SK-N-SH treated with all-trans-retinoic acid at 6 μM for 48 hours (cell line): ENCODE measurements at places on chromosomes 7 and 10.

GRCh38 chr7:128837521-128837921, 7.3 kb downstream of the FLNC start:
- no peak for ATAC-seq

DNA sequence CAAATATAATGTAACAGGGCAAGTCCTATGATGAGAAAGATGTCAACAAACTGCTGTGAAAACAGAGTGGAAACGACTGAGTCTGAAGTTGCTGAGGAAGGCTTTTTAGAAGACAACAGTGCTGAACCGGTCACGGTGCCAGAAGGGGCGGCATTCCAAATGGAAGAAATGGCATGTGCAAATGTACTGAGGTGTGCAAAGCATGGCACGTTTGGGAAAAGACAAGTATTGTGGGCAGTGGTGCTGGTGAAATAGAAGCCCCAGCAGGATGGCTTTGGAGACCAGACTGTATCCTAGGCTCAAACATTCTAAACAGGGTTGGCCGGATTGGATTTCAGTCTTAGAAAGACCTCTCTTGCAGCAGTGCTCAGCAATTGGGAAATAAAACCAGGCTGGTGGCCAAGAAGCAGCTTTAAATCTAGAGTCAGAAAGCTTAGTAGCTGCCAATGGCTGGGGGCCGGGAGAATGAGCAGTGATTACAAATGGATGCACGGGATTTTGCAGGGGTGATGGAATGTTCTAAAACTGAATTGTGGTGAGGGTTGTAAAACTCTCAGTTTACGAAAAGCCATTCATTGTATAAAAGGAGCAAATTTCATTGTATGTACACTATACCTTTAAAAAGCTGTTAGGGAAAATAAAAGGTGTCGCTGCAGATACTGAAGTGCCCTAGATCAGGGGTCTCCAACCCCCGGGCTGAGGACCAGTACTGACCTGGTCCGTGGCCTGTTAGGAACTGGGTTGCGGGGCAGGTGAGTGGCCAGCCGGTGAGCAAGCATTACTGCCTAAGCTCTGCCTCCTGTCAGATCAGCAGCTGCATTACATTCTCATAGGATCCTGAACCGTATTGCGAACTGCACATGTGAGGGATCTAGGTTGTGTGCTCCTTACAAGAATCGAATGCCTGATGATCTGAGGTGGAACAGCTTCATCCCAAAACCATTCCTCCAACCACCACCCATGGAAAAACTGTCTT, 141.6 kb downstream of the HIBADH start:
- no peak for ATAC-seq

- no peak for ATAC-seq
Observed at GRCh38 chr10:35585903-35586535, 19.1 kb upstream of the GJD4 start.

DNA sequence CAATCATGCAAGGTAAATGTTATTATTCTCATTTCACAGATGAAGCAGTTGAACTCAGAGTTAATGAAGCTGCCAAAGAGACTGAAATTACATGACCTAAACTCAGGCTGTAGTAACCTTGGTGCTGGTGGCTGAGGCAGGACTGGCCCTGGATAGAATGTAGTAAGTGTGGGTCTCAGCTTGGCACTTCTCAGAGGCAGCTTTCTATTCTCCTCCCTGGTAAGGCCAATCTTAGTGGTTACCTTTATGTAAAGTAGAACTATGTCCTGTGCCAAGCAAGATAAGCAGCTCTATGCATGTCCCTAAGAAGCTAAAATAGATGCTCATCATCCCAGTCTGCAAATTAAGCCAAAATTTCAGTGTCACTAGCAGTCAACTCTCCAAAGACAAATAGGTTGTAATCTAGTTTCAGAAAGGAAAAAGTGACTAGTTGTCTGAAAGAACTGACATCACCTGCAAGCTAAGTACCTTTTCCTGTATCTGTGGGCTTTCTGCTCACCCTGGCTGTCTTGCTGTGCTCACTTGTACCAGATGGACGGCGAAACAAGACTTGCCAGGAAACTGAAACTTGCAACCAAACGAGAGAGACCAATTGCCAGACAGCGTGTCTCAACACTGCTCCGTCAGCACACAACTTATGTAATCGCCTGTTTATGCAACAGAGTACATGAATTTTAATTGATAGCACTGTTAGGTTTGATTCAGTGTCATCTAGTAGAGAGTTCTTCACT, 43.7 kb downstream of the CH25H start:
- no peak for ATAC-seq

DNA sequence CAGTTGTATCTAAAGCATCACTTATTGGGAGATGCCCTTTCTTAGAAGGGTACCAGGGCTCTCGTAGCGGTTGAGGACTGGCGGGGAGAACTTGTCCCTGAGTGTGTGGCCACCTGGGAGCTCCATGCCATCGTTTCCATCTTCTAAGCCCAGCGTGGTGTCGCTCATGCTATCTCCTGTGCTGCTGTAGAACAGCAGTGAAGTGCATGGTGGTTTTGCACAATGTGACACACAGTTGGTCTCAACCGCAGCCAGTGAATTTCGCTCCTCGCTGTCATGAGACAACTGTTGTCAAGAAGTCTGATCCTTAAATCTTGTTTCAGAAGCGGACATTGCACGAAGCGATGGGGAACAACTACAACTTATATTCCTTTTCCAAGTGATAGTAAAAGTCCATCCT, 283.4 kb downstream of the GRID1 start:
- ATAC-seq, result no peak

DNA sequence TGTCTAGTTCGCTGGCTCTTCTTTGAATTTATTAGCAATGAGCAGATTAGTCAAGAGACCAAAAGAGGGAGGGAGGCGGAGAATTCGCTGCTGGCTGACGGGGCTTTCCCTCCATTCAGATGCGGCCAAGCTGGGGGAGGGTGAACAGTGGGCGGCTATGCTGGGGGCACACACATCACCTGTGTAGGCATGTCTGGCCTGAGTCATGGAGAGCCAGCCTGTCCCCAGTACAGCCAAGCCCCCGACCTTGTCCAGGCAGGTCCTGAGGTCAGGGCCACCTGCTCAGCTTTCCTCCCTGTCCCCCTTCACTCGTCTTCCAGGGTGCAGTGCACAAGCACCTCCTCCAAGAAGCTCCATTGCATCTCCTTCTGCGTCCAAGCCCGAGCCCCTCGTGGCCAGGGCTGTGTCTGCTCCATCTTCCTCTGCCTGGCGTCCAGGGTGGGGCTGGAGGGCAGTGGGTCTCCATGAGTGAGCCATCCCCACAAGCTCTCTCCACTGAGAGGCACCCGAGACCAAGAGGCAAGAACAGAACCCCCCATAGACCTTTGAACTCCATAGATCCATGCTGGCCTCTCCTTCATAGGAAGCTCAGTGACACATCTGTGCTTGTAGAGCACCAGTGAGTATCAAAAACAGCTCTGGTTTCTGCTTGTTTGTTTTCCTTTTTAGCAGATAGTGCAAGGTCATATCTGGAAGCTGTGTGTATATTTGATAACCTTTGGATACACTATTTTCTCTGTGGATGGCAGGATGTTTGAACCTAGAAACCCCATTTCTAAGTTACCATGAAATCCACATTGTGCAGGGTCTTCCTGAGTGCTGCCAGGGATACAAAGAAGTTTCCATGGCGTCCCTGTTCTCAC, 1.9 kb upstream of the DEPP1 start:
- ATAC-seq, result no peak

DNA sequence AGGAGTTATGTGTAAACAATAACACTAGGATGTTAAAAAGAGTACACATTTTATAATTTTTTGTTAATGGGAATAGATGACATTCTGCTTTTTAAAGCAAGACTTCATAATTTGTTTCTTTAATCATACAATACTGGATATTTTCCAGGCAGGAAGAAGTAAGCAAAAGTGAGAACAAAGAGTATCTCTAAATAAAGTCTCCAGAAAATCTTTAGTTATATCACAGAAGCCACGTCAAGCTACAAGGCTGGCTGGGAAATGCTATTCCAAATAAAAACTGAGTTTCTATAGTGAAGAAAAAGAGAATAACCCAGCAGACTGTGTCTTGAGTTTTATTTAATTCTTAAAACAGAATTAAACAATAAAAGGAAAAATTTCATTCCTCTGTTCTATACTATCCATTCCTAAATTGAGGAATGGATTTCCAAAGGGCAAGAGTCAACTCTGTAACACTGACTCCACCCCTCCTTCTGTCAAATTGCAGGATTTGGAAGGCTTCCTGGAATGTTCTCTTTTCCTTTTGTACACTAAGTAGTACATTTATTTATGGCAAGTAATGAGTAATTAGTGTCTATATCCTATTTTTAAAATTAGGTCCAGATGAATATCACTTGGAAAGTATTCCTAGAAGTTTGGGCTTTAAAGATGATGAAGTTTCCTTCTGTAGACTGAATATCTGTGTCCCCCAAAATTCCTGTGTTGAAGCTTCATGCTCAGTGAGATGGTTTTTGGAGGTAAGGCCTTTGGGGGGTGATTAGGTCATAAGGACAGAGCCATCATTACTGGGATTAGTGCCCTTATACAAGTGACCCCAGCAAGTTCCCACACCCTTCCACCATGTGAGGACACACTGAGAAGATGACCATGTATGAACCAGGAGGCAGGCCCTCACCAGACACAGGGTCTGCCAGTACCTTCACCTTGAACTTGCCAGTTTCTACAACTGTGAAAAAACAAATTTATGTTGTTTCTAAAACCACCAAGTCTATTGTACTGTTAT, 290.9 kb downstream of the CRPPA start:
- peak; percentile 49 for ATAC-seq

DNA sequence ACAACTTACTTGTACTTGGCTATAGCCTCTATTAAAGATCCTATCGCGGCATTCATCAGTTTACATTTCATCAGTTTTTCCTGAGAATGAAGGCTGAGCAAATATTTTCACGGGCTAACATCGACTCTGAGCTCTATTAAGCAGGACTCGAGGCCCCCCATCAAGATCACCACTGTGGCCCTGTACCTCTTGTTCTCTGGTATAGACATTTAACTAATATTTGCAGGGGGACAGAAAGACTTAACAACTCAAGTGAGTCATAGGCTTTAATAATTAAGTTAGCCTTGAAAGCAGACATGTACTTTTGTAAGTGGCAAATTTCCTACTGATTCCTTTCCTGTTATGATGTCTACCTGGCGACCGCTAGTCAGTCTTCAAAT, 45.4 kb downstream of the DOCK4 start:
- peak; percentile 42 for ATAC-seq
